T-helper 1 cell (primary cell): ENCODE measurements at places on chromosomes 11 and 22.

GRCh38 chr11:114386131-114386530 lies 14.2 kb downstream of the C11orf71 start:
- DNase-seq: no peak

GRCh38 chr22:17222503-17222902 lies 3.3 kb upstream of the ADA2 start:
- DNase-seq: no peak

- DNase-seq: no peak
Observed at GRCh38 chr11:45827123-45827522, 20.2 kb upstream of the CRY2 start.

GRCh38 chr11:8838248-8838647 lies 72.7 kb upstream of the AKIP1 start:
- no peak for DNase-seq

DNA sequence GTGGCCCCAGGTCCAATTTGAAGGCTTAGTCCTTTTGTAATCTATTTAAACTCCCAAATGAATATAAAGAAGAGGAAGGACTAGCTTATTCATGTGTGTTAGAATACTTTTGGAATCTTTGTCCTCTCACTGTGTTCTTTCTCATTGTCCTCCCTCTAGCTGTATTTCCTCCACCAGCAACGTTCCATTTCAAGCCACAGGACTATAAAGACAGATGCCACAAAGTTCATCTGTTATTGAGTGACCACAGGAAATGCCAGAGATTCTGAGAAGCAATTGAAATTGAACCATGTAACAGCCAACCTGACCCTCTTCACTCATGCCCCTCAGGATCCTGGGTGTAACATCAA lies 336.6 kb upstream of the API5 start:
- no peak for DNase-seq

- DNase-seq: no peak
Observed at GRCh38 chr11:104410336-104410735, 246.4 kb upstream of the PDGFD start.

- DNase-seq: no peak
Observed at GRCh38 chr11:46612326-46612725, 4.7 kb downstream of the HARBI1 start.

DNA sequence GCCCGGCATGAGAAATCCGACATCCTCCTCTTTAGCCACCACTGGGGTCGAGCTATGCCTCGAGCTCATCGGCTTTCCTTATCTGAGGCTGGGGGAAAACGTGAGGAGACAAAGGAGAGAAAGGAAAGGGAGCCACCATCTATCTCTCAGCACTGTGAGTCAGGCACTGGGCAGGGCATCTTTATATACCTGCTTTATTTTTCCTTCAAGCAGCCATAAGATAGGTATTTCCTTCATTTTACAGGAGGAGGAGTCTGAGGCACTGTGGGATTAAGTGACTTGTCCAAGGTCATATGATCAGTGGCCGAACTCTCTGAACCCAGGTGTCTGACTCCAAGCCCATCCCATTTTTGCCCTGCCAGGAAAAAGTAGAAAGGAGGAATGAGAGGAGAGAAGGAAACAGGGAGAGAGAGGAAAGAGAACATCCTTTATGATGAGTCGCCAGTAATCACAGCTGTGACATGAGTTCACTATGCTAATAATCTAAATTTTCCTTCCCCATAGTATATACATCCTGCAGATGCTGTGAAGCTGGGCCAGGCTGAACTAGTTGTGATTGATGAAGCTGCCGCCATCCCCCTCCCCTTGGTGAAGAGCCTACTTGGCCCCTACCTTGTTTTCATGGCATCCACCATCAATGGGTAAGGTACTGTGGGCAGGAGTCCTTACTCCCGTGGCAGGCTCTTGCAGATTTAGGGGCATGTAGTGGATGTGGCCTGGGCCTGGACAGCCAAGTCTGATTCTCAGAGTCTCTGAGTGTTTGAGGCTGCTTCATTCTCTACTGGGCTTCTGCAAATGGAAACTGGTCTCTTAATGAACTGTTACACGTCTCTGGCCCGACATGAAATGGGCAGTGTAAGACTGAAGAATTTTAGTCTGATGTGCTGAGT lies 21.8 kb downstream of the NAT10 start:
- DNase-seq: no peak

DNA sequence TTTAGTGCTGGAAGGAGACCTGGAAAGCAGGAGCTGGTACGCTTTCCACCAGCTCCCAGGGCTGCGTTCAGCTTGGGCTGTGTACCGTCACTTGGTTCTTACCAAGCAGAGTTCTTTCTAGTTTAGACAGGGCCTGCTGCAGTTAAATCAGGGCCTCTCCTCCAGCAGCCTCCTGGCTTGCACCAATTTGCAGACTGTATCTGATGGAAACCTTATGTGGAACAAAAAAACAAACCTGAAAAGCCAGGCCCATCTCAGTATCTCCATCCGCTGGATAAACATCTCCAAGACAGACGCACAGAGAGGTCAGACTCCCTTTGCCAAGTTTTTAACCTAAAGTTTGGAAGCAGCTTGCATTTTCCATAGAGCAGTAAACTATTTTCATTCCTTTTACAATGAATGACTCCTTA lies 288.6 kb upstream of the SORL1-AS1 start:
- DNase-seq: no peak

DNA sequence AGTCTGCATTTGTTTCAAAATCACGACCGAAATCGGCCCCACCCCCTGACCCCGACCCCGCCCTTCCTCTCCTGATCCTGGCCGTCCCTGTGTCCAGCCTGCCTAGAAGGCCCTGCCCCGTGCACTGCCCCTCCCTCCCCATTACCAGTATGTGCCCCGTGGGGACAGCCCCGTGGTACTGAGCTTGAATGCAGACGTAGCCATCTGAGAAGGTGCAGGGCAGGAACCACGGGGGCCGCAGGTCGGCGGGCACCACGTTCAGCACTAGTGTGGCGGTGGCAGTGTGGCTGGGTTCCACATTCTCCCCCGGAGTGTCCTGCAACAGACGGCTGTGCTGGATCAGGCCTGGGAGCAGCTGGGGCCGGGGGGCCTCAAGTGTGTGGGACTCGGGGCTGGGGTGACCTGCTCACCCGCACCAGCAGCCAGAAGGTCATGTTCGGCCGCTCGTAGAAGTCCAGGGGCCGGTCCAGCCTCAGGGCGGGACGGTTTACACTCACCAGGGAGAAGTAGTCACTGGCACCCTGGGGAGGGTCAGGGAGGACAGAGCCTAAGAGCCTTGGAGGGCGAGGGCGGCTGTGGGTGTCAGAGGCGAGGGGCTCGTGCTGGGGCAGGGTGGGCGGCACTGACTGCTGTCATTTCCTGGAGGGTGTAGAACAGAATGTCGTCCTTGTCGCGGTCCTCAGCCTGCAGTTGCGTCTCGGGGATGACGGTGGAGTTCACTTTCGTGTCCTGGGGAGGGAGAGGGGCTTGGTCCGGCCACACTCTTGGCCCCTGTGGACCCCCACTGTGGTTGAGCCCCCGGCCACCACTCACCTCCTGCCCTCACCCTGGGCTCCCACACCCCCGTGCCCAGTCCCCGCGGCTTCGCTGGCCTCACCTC lies 3.6 kb downstream of the CDHR5 start:
- DNase-seq: no peak

DNA sequence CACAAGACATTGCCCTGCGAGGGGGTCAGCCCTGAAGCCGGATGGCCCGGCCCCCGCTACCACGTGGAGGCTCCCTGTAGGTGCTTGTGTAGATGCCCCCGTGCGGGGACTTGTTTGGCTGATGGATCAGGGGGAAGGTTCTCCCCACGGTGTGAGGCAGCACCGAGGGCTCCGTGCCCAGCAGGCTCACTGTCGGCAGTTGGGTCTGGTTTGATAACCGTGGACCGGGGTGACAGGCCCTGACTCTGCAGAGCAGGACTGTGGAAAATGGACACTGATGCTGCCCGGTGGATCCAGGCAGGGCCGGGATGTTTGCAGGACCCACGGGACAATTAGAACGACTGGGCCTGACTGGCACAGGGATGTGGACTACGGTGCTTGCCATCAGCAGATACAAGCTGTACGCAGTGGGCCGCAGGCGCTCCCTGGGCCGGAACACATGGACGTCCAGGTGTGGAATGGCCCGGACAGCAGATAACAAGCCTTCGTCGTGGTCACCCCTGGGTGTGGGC lies 19.0 kb downstream of the KCNQ1 start:
- DNase-seq: no peak

DNA sequence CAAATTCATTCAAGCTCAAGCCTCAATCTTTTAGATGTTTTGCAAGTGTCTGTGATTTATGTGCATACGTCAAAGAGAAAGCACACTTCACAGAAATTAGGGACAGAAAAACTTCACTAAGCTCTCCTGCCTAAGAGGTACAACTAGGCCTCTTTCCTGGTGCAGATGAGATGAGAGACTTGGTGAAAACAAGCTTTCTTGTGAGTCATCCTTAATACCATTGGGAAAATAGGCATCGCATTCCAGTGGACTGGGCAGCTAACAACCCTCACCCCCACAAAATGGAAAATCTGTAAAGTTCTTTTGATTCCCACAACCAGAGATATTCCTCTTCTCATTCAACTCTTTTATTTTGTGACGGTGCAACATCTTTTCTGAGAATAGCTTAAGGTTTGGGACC lies 1110.4 kb upstream of the CCDC90B start:
- DNase-seq: no peak

- no peak for DNase-seq
Observed at GRCh38 chr11:61699737-61700160, 19.6 kb downstream of the DAGLA start.

DNA sequence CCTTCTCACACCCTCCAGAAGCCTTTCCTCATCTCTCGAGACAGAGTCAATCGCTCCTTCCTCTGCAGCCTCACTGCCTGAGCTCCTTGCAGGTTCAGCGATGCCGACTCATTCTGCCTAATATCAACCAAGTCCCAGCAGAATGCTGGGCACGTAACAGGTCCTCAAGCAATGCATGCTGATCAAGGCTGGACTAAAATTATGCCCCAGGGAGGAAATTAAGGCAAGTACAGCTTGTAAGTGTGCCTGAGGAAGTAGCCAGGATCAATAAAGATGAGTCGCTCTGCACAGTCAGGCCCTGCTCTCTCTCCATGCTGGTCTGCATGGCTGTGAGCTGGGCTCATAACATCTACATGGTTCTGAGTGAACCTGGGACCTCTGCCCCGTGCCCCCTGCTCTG lies 25.6 kb upstream of the NRIP3 start:
- DNase-seq: no peak

- no peak for DNase-seq
Observed at GRCh38 chr11:54558919-54559318, 44.9 kb downstream of the OR4C46 start.

- DNase-seq: peak; percentile 58
Observed at GRCh38 chr11:66069715-66070603, at the start of gene PACS1. TSS of gene PACS1 (plus strand) at chr11:66070272. CDS start at chr11:66070487, 215 bp downstream.
